ENCODE measurements at places on chromosomes 7 and 10. TPM values are rescaled to one million over a fixed set of nuclear protein-coding genes. Genes with fewer than 3 reads are reported as not detected.

ANXA8 gene
- total RNA-seq: not detected

TMEM139 gene
- total RNA-seq: 11.9 TPM

NOC3L gene
- 16.7 TPM for total RNA-seq

KNDC1 gene
- total RNA-seq: not detected

LIPM gene
- not detected for total RNA-seq

CYP26A1 gene
- total RNA-seq: not detected

PRPS1L1 gene
- total RNA-seq: not detected

NME8 gene
- total RNA-seq: not detected

JAZF1 gene
- 23.6 TPM for total RNA-seq

TRIM50 gene
- 1.8 TPM for total RNA-seq

ZNF679 gene
- not detected for total RNA-seq

NRAP gene
- total RNA-seq: not detected

PPP1R9A gene
- total RNA-seq: 18.1 TPM

ARMC3 gene
- not detected for total RNA-seq

SLC18A2 gene
- total RNA-seq: 2.0 TPM

TMEM140 gene
- 61.0 TPM for total RNA-seq

All from subcutaneous adipose tissue (tissue), 4 donors.